ENCODE measurements at places on chromosomes 1 and 21.

- no peaks in the 10 kb centered on the region for H3K36me3 ChIP-seq
- H3K4me3 ChIP-seq = peak within 1 kb of the TSS; percentile 68
- no peaks in the 10 kb centered on the region for H3K4me1 ChIP-seq
- H3K27ac ChIP-seq = no peak within 1 kb of the TSS
- peaks cover 70% of the 10 kb centered on the region for H3K27me3 ChIP-seq
- peak; percentile 43 for DNase-seq
Observed at GRCh38 chr1:57423656-57424211, at the start of gene DAB1. DAB1 (minus strand) TSS chr1:57424060; CDS start chr1:57291030, 133,030 bp downstream.

DNA sequence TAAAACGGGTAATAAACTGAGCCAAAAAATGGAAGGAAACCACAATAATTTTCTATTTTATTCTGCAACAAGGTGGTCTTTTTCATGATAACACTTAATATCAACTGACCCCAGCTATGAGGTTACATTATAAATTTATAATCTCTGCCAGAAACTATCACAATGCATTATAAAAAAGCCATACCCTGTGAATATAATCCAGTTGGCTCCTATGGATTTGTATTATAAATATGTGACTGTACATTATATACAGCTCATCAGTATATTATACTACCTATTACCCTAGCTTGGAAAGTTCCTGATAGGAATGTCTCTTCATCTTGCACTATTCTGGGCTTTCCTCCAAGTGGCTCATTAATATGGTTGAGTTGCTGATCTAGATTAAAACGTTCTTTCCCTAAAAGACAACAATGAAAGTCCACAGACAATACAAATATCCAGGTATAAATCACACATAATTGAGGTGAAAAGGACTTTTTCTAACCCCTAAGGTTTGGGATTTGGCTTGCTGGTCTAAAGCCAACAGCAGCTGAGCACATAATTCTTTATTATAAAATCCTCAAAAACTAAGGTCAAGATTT lies 487.7 kb downstream of the TTLL7 start:
- H3K27me3 ChIP-seq = no peaks in the 10 kb centered on the region
- DNase-seq = peak; percentile 5
- peaks cover 28% of the 10 kb centered on the region for H3K4me1 ChIP-seq
- no peak overlapping the region for H3K4me3 ChIP-seq

DNA sequence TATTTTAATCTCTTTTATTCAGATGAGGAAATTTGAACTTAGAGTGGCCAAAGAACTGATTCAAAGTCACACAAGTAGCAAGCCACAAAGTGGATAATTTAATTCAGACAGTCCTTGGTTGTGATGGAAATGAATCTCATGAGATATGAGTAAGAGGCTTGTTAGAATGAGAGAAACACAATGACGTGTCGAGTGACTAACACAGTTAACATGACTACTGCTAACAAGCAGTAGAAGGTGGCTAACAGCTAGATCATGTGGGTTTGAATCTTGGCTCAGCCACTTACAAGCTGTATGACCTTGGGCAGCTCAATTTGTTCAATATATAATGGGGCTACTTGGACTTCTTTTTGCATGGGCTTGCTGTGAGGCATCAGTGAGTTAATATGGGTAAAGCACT lies 104.5 kb upstream of the LMO4 start:
- no peaks in the 10 kb centered on the region for H3K27me3 ChIP-seq
- peak; percentile 99 for DNase-seq
- H3K4me1 ChIP-seq = peaks cover 33% of the 10 kb centered on the region

DNA sequence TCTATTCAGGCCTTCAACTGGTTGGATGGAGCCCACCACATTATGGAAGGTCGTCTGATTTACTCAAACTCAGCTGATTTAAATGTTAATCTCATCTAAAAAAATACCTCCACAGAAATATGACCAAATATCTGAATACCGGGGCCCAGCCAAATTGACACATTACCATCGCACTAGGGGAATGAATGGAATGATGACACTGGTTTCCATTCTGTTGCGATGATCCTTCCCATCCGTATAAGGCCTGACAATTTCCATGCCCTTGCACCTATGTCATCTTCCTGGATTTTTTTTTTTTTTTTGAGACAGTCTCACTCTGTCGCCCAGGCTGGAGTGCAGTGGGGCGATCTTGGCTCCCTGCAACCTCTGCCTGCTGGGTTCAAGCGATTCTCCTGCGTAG lies 397.5 kb downstream of the KIF26B start:
- H3K36me3 ChIP-seq = no peaks in the 10 kb centered on the region
- no peak overlapping the region for H3K4me3 ChIP-seq
- no peak overlapping the region for H3K27ac ChIP-seq
- peaks cover 13% of the 10 kb centered on the region for H3K4me1 ChIP-seq
- DNase-seq = no peak
- H3K27me3 ChIP-seq = no peaks in the 10 kb centered on the region

- H3K27ac ChIP-seq = no peak overlapping the region
- H3K4me1 ChIP-seq = no peaks in the 10 kb centered on the region
- H3K27me3 ChIP-seq = no peaks in the 10 kb centered on the region
- no peaks in the 10 kb centered on the region for H3K36me3 ChIP-seq
- DNase-seq = no peak
Observed at GRCh38 chr1:241542199-241542907, 10.2 kb downstream of the KMO start.

- H3K27me3 ChIP-seq = peaks cover 31% of the 10 kb centered on the region
- H3K27ac ChIP-seq = no peak overlapping the region
- H3K4me1 ChIP-seq = 0 out of 2 replicates have a peak, but pooled peaks cover 4% of the 10 kb centered on the region
- no peak overlapping the region for H3K4me3 ChIP-seq
- no peaks in the 10 kb centered on the region for H3K36me3 ChIP-seq
- peak; percentile 41 for DNase-seq
Observed at GRCh38 chr1:20302108-20302471, 11.4 kb downstream of the VWA5B1 start.

- H3K36me3 ChIP-seq = no peaks in the 10 kb centered on the region
- peaks cover 32% of the 10 kb centered on the region for H3K4me1 ChIP-seq
- peak overlapping the region; percentile 97 for H3K27ac ChIP-seq
Observed at GRCh38 chr1:235047331-235047871, 81.2 kb downstream of the TOMM20 start.

Data from GM23248 (cell line).